ENCODE measurements at places on chromosomes 3 and 15. TPM values are rescaled to one million over a fixed set of nuclear protein-coding genes. Genes with fewer than 3 reads are reported as not detected.

Gene IL17RE
- 0.47 TPM for total RNA-seq

Gene LMCD1
- 2.6 TPM for total RNA-seq

Gene PTX3
- not detected for total RNA-seq

Gene DNAJA4
- 35.3 TPM for total RNA-seq

Gene LARP6
- 0.51 TPM for total RNA-seq

Gene ACTRT3
- 2.6 TPM for total RNA-seq

Gene ATP8B4
- 8.9 TPM for total RNA-seq

Gene TLR9
- 0.16 TPM for total RNA-seq

Gene PPIP5K1
- total RNA-seq, result 35.6 TPM
